Activated CD4-positive, alpha-beta T cell treated with anti-CD3 and anti-CD28 coated beads, Interleukin-2, amount 50 U/mL, for 24 hours (primary cell): ENCODE measurements at places on chromosomes 11 and 22.

DNA sequence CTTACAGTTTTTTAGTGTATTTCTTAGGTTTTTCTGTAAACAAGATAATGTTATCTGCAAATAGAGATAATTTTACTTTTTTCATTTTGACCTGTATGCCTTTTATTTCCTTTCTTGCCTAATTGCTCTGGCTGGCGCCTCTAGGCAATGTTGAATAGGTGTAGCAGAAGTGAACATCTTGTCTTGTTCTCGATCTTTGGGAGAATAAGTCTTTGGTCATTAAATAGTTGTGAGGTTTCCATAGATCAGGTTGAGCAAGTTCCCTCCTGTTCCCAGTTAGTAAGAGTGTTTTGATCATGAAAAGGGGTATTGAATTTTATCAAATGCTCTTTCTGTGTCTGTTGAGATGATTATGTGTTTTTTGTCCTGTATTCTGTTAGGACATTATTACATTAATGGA is 24.0 kb downstream of the PIH1D2 start:
- no peak for DNase-seq

DNA sequence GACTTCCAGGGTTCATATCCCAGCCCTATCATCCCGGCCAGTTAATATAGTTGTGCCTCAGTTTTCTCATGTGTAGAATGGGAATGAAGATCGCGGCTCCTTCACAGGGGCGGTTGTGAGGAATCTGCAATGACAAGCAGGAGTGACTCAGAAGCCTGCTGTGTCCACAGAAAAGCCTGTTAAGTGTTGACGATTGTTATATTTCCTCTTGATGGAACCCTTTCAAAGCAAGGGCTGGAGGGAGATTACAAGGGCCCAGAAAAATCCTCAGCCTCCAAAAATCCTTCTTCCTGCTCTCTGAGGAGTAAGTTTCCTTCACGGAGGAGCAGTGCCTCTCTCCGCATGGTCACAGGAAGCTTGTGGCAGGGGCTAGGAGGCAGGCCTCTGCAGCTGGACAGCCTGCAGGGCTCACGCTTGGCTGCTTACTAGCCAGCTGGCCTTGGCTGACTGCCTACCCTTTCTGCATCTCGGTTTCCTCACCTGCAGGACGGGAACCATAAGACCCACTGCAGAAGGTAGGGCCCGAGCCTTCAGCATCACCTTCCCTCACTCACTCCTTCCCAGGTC is 63.4 kb downstream of the CACNG2 start:
- no peak for DNase-seq

DNA sequence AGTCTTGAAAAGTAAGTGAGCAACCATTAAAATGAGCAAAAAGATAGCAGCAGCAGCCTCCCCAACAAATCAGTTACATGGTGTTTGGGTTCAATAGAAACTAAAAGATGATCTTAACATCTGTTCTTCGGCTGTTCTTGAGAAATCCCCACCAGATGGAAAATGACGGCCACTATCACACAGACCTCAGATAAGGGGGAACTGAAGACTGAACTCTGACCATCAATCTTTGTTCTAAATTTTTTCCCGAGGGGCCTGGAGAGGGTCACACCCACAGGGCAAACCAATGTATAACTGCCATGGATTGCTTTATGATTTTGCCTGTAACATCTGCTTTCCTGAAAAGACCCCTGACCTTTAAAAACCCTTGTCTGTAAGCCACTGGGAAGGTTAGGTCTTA is 624.8 kb upstream of the KIRREL3 start:
- DNase-seq = no peak

DNA sequence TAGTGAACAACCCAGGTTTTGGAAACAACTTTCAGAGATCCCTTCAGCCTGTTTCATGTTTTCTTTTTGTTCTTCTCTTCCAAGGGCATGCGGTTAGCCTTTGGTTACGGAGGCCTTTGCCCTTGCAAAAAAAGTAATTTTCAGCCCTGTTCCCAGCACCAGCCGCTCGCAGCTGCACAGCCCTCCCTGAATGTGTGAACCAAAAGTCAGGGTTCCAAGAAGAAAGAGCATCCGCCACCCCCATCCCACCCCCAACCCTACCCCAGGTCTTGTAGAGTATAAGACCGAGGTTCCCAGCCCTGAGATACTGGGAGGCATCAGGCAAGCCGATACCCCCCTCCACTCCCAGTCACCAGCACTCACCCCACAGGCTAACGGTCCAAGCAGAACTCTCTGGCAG is 56.4 kb downstream of the IGLL1 start:
- DNase-seq = no peak

DNA sequence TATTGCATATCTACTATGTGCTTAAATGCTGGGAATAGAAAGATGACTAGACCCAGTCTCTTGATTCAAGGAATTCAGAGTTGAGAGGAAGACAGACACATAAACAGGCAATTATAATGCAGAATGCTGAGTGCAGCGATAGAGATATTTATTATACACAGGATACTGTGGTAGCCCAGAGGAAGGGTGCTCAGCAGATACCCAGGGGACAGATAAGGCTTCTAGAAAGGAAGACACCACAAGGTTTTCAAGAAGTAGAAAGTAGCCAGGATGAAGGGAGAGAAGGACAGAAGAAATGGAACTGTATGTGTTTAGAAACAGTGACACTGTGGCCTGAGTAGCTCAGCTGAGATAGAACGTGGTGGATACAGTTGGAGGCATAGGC is 79.4 kb upstream of the NNMT start:
- no peak for DNase-seq

DNA sequence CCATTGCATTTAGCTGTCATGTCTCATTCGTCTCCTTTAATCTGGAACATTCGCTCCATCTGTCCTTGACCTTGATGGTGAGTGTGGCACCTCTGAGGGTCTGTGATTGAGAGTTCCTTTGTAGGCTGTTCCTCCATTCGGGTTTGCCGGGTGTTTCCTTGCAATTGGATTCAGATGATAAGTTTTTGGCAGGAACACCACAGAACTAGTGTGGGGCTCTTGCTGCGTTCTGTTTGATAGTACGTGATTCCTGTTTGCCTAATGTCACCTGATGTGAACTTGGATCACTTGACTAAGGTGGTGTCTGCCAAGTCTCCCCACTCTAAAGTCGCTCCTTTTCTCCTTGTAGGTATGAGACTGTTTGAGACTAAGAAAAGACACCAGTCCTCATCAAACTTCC is 109.7 kb upstream of the TMEM45B start:
- no peak for DNase-seq

DNA sequence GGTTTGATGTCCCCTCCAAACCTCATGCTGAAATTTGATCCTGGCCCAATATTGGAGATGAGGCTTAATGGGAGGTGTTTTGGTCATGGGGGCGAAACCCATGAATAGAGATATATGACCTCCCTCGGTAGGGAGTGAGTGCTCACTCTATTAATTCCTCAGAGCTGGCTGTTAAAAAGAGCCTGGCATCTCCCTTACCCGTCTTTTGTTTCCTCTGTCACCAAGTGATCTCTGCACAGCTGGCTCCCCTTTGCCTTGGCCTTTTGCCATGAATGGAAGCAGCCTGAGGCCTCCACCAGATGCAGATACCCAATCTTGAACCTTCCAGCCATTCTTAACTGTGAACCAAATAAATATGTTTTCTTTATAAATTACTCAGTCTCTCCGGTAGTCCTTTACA is 4.5 kb upstream of the CCDC81 start:
- no peak for DNase-seq

DNA sequence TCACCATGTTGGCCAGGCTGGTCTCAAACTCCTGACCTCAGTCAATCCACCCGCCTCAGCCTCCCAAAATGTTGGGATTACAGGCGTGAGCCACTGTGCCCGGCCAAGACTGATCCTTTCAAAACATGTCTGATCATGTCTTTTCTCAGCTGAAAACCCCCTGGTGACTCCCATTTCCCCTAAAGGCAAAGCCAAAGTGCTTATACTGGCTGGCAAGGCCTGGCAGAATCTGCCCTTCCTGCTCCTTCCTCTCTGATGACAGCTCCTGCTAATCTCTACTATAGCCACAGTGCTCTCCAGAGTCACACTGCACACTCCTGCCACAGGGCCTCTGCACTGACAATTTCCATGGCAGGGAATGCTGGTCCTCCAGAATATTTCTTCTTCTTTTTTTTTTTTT is 2.6 kb upstream of the MCHR1 start:
- DNase-seq = no peak

- no peak for DNase-seq
Measured at GRCh38 chr22:33873186-33873585, 47.1 kb downstream of the LARGE1 start.

- DNase-seq = no peak
Measured at GRCh38 chr11:70575396-70576060, 177.2 kb downstream of the CTTN start.

DNA sequence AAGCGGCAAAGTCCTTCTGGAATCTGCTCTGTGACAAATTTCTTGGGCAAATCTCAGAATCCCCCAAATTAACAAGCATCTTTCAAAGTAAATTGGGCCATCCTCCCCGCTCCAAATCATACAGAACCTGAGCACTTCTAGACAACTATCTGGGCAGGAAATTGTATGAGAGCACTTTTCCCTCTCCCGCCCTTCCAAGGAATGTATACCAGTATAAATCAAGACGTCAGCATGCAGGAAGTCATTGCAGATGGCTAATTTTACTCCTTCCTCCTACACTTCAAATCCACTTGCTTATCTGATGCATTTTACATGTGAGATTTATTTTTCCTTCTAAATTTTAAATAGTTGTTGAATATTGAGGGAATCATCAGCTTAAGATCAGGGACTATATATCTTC is 52.1 kb downstream of the NTM start:
- DNase-seq = no peak

DNA sequence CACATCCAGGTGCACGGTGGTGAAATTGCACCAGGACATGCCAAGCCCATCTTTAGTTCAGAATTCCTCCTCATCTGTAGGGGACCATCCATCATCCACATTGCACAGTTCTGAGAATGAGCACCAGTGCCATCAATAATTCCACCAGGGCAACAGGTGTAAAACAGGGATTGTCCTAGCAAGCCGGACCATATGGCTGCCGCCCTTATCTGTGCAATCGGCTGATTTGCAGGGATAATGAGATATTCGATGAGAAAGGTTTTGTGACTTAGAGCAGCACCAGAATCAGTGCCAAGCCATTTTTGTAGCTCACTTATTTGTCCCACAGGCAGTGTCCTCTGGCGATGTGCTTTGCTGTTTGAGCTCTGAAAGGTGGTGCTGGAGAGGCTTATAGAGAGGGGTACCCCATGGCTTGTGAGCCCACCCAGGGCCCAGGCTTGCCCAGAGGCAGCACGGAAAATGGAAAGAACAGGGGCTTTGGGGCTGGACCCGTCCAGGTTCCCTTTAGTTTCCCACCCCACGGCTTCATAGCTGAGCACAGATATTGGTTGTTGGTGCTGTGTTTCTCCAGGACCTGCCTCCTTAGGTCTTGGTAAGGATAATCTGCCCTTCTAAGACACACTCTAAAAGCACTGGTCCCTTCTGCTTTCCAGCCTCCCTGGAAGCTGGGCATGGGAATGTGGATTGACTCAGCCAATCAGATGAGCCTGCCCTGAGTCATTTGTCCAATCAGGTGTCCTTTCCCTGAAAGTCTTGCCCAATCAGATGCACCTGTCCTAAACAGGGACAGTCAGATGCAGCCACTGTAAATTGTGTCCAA is 84.0 kb upstream of the SHANK2 start:
- no peak for DNase-seq

- no peak for DNase-seq
Measured at GRCh38 chr22:32994041-32994830, 63.9 kb downstream of the SYN3 start.

GRCh38 chr11:134384406-134384805 is 27.6 kb downstream of the B3GAT1 start:
- DNase-seq = no peak

GRCh38 chr11:8207080-8208000 is 38.5 kb upstream of the RIC3 start:
- no peak for DNase-seq

DNA sequence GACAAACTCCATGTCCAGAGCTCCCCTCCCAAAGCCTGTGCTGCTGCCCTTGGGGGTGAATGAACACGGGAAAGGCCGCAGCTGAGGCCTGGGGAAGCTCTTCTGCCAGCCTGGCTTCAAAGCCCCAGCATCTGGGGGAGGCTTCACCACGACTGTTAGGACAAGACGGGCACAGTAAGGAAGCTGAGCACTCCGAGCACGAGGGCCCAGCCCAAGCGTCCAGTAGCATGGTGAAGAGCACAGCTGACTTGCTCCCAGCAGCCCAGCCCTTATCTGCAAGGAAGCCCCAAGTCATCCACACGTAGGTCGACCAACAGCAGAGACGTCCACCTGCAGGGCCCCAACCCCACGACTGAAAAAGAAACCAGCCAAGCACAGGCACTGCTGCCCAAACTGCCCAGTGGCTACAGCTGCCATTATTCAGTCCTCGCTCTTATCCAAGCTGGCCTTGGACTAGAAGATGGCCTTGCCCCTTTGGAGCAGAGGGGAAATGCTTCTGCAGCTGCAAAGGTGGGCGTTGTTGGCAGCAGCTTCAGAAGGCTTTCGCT is 62.5 kb downstream of the SHANK2 start:
- no peak for DNase-seq

GRCh38 chr11:11675671-11676181 is 53.9 kb upstream of the GALNT18 start:
- no peak for DNase-seq

DNA sequence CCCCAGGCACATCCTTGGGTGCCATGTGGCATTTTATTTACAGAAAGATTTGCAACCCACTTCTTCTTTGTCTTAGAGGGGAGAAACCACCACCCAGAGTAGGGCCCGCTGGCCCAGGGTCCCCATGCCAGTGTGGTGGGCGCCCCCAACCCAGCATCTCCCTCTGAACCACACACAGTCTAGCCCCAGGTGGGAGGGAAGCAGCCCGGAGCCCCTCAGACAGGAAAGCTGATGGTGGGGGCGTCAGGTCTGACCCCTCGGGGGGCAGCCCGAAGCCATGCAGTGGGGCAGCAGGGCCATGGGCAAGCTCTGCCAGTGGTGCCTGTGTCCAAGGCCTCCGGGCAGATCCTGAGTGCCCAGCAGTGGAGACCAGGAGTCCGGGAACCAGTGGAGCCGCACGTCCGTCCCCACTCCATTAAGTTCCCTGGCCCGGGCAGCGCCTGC is 11.7 kb downstream of the TRPM5 start:
- no peak for DNase-seq

DNA sequence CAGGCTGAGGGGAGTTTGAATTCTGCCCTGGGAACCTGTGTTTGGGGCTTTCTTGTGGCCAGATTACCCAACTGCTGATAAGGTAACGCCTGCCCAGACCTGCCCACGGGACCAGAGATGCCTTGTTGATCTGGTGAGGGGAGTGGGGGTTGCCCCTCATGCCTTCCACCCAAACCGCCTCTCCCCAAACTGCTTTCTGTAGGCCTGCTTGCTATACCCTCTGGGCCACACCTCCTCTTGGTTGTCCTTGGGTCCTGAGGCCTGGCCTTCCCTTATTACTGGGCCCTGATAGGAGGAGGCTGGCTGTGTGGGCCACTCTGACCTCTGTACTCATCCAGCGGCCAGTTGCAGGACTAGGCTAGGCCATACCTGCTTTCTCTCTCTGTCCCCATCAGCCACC is 3.4 kb downstream of the P2RY2 start:
- no peak for DNase-seq

- no peak for DNase-seq
Measured at GRCh38 chr11:59212744-59213631, at the start of gene MPEG1. MPEG1 (minus strand) TSS chr11:59212927; CDS start chr11:59212865, 62 bp downstream.

GRCh38 chr11:83540112-83540675 is 254.0 kb upstream of the CCDC90B start:
- no peak for DNase-seq
